Non-pigmented ciliary epithelial cell (primary cell): ENCODE measurements at places on chromosomes 13 and 19.

DNA sequence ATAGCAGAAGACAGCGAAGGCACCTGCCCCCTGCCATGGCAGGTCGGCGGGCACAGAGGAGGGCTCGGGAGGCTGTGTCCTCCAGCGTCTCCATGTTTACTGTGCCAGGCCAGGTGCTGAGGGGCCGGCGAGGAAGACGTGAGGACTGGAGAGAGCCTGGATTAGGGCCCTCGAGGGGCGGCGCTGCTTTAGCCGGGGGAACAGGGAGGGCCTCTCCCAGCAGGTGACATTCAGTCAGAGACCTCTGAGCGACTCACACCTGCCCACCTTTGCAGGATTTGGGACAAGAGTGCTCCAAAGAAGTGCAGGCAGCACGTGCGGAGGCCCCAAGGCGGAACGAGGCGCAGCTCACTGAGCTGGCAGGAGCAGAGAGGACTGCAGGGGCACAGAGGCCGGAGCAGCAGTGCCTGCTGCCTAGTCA, 17.6 kb downstream of the KDM4B start:
- no peak for DNase-seq

GRCh38 chr13:48492096-48492440, 40.8 kb downstream of the RCBTB2 start:
- no peak for DNase-seq

- no peak for DNase-seq
These were observed 1152.9 kb downstream of the PCDH9 start for GRCh38 chr13:66077132-66077689.

GRCh38 chr13:30371649-30372265, 50.5 kb upstream of the UBE2L5 start:
- no peak for DNase-seq

DNA sequence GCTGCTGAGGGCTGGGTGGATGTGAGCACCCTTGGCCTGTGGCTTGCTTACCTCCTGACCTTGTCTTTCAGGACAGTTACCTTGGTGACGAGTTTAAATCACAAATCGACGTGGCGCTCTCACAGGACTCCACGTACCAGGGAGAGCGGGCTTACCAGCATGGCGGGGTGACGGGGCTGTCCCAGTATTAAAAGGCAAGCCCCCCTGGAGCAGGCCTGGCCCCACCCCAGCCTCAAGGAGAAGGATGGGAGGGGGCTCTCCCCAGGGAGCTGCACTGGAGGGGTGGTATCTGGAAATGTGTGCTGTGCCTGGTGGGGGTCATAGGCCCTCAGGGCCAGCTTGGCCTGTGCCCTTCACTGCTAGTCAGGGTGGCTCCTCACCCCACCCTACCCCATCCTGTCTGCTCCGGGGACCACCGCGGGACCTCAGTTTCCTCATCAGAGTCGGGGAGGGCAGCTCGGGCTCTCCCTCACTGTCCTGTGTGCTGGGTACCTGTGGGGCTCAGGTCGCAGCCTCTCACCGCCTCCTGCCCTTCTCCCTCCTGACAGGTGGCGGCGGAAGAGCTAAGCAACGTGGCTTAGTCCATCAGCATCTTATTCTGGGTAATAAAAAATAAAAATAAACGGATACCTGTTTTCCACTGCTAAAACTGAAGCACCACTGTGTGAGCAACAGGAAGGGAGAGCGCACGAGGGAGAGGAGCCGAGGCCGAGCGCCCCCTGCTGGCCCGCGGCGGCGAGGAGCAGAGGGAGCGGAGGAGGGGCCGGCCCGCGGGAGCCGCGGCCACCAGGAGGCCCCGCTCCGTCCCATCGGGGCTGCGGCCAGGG, 29.8 kb downstream of the CERS1 start:
- no peak for DNase-seq

GRCh38 chr13:31653730-31654129, 85.6 kb upstream of the RXFP2 start:
- DNase-seq: no peak
